Stimulated activated CD4-positive, alpha-beta T cell treated with anti-CD3 and anti-CD28 coated beads, Interleukin-12 subunit alpha, Interleukin-12 subunit beta, amount 100 ng/mL, for 24 hours (primary cell): ENCODE measurements at places on chromosomes 1 and 21.
A peak's percentile ranks its signal among the peaks of the same experiment; 100 is the strongest.

DNA sequence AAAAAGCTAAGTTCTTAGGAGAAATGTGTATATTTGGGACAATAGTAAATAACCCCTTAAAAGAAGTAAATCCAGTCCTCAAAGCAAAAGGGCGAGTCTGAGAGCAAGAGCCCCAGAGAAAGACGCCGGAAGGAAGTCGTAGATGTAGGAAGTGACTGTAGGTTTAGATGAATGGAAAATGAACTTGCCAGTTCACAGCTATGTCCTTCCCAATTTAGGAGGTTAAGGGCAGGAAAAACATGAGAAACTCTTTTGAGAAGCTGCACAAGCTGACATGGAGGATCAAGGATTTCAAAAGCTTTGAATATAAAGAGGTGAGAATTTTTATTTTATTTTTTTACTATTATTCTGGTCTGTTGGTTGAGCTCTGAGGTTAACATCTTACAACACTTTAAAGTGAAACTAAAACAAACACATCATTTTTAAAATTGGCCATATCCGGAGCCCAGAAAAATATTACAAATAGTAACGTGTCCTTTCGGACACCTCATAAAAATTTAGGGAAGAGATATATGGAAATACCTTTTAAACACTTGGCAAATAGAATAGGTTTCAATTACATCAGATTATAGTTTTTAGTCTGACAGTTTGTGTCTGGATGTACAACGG, 1178.6 kb downstream of the MRPL39 start:
- no peak for DNase-seq

DNA sequence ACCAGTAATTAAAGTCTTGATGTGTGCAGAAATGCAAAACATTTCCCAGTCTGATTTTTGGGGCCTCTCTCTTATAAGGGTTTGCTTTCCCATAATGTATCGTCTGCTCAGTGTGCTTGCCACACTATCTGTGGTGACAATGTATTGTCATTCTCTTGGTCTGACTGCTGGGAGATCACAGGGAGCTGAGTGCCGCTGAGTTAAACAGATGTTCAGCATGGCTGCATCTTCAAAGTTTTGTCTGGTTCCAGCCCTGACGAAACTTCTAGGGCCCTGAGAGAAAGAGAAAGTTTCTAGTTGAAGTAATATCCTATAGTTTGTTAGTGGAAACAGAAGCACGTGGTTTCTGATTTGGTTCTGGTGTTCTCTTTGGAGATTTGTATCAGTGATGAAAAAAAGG, 42.6 kb downstream of the DNM3 start:
- DNase-seq = no peak

DNA sequence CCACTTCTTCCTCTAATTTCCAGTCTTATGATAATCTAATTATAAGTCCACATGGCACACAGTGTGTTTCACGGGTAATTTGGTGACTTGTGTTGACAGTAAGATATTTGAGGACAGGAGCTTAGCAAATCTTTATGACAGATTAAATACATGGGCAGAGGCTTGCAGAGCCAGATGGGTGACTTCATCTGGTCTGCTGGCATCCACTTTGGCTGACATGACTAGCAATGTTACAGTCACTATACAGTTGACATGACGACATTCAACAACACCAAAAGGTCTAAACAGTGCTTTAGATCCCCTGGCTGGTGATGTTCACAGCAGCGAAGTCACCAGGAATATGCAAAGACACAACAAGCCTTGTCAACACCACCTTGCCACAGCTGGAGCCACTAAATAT, 147.2 kb downstream of the ETS2 start:
- DNase-seq = no peak

DNA sequence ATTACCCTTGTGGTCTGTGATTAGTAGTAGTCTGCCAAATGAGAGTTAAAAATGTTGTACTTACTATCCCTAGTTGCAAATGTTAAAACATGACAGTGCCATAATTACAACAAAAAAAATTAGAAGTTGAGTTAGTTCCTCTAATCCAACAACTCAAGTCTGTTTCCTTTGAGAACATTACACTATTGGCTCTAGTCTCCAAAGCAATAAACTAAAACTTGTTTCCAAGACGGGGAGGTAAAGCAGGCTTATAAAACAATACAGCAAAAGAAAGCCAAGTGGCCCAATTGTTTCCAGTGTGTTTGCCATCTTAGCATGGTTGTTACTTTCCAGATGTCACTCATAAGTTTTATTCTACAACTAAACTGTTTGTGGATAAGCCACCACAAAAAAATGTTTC, 11.6 kb downstream of the KYAT3 start:
- no peak for DNase-seq

GRCh38 chr1:178870944-178871343, at the start of gene ANGPTL1:
Gene ANGPTL1 (minus strand): TSS chr1:178871077. CDS start chr1:178865776, 5,301 bp downstream.
- no peak for DNase-seq

DNA sequence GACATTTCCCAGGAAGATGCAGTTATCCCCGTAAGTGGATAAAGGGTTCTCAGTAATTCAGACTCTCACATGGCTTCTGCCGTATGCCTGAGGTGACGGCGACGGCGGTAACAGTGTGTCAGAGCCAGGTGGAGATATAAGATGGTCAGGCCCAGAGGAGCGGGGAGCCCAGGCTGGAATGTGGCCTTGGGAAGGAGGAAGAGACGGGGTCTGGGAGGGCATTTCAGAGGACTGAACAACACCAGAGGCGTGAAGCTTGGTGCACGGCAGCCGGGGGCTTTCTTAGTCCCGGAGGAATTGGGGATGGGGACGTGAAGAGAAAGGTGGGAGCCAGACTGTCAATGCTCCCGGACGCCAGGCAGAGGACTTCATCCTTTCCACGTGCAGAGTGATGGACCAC, 1.0 kb downstream of the RER1 start:
- DNase-seq = no peak

GRCh38 chr21:43812139-43812821, 22.9 kb downstream of the RRP1 start:
- no peak for DNase-seq

- DNase-seq = no peak
These were observed 21.0 kb downstream of the HMGN2 start for GRCh38 chr1:26493267-26493666.

- DNase-seq = no peak
These were observed 15.0 kb downstream of the COL6A1 start for GRCh38 chr21:45996311-45997204.

DNA sequence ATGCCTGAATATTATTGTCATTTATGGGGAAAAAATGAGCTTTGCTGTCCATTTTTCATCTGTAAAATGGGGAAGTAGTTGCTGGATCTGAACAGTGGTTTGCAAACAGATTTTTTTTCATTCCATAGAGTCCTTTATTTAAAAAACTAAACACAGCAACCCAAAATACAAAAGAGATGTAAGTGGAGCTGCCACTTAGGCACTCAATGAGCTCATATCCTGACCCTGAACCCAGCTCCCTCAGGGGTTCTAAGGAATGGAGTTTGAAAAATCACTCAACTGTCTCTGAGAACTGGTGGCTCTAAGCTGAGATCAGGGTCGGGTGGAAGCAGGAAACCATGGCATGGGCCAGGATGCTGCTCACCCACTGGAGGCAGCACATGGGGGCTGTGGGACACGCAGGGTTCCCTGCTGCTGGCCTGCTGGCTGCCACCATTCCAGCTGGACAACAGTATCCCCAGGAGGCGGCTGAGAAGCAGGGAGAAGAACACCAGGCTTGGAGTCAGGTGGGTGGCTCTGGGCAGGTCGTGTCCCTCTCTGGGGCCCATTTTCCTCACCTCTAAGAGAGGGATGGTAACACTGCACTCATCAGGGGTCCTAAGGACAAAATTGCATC, 9.6 kb upstream of the ECE1 start:
- DNase-seq = no peak

- DNase-seq = no peak
These were observed 21.4 kb upstream of the SMAP2 start for GRCh38 chr1:40352126-40352525.

GRCh38 chr1:108316545-108316944, 72.7 kb upstream of the NBPF4 start:
- no peak for DNase-seq

GRCh38 chr21:35016071-35016470, 33.0 kb downstream of the RUNX1 start:
- DNase-seq = no peak

DNA sequence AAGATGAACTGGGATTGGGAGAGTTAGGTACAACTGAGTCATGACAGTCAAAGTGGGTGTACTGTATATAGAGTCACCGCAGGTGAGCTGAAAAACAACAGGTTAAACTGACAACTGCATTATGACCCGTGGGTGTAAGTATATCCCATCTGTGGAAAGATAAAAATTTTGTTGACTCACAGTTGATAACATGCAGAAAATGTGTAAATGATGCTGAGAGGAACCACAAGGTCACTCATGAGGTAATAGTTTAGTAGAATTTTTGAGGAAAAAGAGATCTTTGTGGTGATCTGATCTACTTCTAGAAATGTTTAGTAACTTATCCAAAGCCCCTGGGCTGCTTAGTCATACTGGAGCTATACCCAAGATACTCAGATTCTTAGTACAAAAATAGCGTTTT, 838 bp downstream of the OR2C3 start:
- no peak for DNase-seq

- peak; percentile 31 for DNase-seq
These were observed 704 bp upstream of the CRABP2 start for GRCh38 chr1:156705918-156706656.

DNA sequence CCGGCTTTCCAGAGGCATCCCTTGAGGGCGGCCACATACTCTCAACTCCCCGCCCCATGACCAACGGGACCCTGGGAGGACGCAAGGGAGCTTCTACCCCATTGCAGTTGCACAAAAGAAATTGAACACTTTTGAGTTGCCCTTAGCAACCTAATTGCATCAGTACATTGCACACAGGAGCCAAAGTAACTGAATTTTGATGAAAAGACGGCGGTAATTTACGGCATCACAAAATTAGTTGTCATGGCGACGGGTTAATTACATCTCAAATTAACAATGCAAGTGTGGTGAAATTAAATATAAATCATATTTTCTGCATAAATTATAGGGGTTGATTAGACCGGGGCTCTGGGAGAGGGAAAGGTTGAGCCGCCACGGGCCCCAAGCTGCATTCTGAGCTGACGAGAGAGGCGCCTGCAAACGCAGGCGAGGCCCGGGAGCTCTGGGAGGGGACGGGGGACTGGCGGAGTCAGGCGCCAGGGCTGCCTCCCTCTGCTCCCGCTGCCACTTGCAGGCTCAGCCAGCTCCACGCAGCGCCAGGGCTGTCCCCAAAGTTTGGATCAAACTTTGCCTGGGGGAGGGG, 61.4 kb downstream of the CASZ1 start:
- no peak for DNase-seq

- DNase-seq = no peak
These were observed 24.8 kb upstream of the ALDH4A1 start for GRCh38 chr1:18927082-18927653.

DNA sequence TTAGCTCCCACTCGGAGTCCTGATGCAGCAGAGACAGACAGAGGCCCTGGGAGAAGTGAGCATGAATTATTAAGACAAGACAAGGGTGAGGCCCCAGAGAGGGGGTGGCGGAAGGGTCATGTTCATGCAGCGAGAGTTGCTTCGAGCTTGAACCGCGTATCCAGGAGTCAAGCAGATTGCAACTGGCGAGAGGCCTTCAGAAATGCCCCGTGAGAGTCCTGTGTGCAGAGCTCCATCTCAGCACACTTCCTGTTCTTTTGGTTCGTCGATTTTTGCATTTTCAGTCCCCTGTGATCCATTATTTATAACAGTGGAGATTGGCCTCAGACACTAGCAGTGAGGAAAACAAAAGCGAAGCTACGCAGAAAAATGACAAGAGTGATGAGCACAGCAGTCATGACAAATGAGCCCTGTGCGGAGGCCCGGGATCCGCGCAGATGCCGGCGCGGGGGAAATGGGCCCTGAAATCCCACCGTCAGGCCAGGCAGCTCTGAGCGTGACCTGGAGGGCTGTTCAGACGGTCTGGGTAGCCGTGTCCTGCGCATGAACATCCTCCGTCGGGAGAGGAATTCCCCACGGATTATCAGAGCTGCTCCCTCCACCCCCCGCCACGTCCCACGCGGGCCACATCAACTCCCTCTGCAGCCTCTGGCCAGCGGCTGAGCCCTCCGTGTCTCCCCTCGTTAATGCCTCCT, 15.0 kb downstream of the PDE9A start:
- DNase-seq = no peak

DNA sequence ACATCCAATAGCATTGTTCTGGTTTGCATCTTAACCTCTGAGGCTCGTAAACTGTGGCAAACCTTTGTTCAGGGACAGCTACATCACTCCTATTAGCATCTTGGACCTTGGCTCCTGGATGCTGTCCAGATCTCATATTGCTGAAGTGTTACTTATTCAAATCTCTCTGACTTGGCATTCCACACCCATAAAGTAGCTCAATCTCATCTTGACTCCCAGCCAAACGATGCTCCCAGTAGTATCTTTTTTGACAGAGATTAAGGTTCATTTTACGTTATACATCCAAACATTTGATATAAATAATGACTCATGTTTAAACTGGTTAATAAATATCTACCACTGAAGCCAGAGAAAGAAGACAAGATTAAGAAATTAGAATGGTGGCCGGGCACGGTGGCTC, 4.4 kb upstream of the FLVCR1 start:
- no peak for DNase-seq
